Fibroblast of lung (primary cell): ENCODE measurements at places on chromosomes 5 and 9. TPM values are rescaled to one million over a fixed set of nuclear protein-coding genes. Genes with fewer than 3 reads are reported as not detected.

FCN2 gene
- not detected in 2 replicates for total RNA-seq

NUTM2F gene
- not detected in 2 replicates for total RNA-seq

CCNG1 gene
- 449 and 600 TPM in 2 replicates for total RNA-seq

MRPS27 gene
- 72.7 and 86.5 TPM in 2 replicates for total RNA-seq

TLX3 gene
- not detected in 2 replicates for total RNA-seq

SHC3 gene
- 7.7 and 16.2 TPM in 2 replicates for total RNA-seq

FBLL1 gene
- total RNA-seq: 0.66 and 3.9 TPM in 2 replicates

PRRX2 gene
- total RNA-seq: 4.6 and 11.7 TPM in 2 replicates

WDR38 gene
- total RNA-seq: not detected in 2 replicates

PTPA gene
- 159 and 203 TPM in 2 replicates for total RNA-seq

SGTB gene
- 14.1 and 32.4 TPM in 2 replicates for total RNA-seq

PKD2L2 gene
- 0.26 TPM in 1 of 2 replicates, not detected in the other for total RNA-seq

LURAP1L gene
- total RNA-seq: 87.6 and 94.1 TPM in 2 replicates

DEPDC1B gene
- total RNA-seq: 2.1 and 2.5 TPM in 2 replicates

ADAMTS6 gene
- total RNA-seq: 45.2 and 48.3 TPM in 2 replicates

SPATA31D4 gene
- not detected in 2 replicates for total RNA-seq

HTR4 gene
- not detected in 2 replicates for total RNA-seq

GHR gene
- total RNA-seq: 2.3 and 5.4 TPM in 2 replicates

SLC1A3 gene
- 3.1 and 3.3 TPM in 2 replicates for total RNA-seq

PIP5K1B gene
- total RNA-seq: under 0.01 TPM in 2 replicates

SEMA5A gene
- total RNA-seq: 17.7 and 30.6 TPM in 2 replicates

NTRK2 gene
- 0.26 and 0.66 TPM in 2 replicates for total RNA-seq

MARCOL gene
- total RNA-seq: not detected in 2 replicates

OTP gene
- total RNA-seq: not detected in 2 replicates

PTGS1 gene
- 8.0 and 13.4 TPM in 2 replicates for total RNA-seq

NINJ1 gene
- 56.2 and 59.9 TPM in 2 replicates for total RNA-seq

C5orf47 gene
- total RNA-seq: not detected in 2 replicates

PCDHGA3 gene
- 1.5 and 2.8 TPM in 2 replicates for total RNA-seq

MZB1 gene
- total RNA-seq: 0.17 TPM in 1 of 2 replicates, not detected in the other

PPIC gene
- 65.7 and 70.1 TPM in 2 replicates for total RNA-seq
